ENCODE measurements at places on chromosomes 12 and 14.

GRCh38 chr14:104598039-104598909 is 6.3 kb downstream of the TMEM179 start:
- no peak for DNase-seq

DNA sequence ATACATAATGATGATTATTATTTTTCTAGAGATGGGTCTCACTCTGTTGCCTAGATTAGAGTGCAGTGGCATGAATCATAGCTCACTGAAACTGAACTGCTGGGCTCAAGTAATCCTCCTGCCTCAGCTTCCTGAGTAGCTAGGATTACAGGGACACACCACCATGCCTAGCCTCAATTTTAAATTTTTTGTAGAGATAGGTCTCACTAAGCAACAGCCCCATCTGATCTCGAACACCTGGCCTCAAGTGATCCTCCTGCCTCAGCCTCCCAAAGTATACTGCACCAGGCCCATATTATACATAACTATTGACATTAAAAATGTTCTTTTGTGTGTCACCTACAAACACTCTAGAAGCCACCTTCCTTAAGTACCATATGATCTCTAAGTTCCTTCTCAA is 3.4 kb downstream of the TXNRD1 start:
- DNase-seq: no peak

- DNase-seq: no peak
These were observed 8.8 kb downstream of the EIF2B2 start for GRCh38 chr14:75011356-75011994.

DNA sequence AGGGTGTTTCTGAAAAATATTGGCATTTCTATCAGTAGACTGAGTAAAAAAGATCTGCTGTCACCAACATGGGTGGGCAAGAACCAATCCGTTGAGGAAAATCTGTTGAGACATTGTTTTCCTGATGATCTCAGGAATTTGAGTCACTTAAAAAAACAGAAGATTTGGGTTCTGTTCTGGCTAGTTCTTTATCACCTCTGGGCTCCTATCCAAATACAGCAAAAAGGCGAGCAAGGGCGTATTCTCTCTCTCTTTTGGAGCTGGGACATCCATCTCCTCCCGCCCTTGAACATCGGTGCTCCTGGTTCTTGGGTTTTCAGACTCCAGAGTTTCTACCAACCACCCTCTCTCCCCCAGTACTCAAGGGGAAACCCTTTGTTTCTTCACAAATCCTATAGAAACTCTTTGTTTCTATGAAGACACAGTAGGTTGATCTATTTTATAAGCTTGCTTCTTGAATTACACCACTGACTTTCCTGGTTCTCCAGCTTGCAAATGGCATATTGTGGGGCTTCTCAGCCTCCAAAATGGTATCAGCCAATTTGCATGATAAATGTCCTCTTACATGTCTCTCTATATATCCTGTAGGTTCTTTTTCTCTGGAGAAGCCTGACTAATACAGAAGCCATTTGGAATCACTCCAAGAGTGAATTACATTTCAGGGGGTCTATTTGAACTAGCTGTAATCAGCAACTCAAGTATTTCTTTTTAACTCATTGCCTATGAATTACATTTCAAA is 263.9 kb upstream of the TMTC1 start:
- no peak for DNase-seq

DNA sequence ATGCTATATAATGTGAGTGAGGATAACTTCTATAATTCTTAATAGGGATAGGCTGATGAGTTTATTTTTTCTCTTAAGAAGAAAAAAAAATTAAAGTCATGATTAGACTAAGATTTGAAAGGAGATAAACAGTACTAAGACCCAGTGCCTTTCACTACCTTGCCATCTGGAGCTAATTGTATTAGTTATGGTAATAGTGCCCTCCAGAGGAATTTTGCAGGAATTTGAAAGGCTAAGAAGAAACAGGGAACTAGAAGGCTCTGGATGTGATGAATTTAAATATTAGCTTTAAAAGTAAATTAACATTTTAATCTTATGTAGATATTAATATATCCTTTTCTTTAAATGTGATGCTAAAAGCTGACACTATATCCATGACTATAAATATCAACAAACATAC is 36.6 kb upstream of the PIK3C2G start:
- DNase-seq: no peak

DNA sequence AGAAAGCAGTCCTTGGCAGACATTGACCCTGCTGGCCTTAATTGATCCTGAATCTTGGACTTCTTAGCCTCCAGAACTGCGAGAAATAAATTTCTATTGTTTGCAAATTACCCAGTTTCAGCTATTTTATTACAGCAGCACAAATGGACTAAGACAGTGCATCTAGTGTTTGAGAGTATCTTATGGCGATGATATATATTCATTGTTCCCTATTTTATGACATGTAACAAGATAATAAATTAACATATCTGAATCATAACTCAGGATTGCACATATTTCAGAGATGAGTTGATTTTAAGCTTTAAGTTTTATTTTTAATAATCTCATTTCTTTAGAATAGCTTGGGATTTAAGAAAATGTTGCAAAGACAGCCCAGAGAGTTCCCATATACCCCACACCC is 167.4 kb upstream of the FOXG1 start:
- DNase-seq: no peak
